B cell (primary cell): ENCODE measurements at places on chromosomes 5 and 9.
A peak's percentile ranks its signal among the peaks of the same experiment; 100 is the strongest.

- DNase-seq: no peak
Observed at GRCh38 chr5:94228791-94229190, 389.6 kb downstream of the KIAA0825 start.

DNA sequence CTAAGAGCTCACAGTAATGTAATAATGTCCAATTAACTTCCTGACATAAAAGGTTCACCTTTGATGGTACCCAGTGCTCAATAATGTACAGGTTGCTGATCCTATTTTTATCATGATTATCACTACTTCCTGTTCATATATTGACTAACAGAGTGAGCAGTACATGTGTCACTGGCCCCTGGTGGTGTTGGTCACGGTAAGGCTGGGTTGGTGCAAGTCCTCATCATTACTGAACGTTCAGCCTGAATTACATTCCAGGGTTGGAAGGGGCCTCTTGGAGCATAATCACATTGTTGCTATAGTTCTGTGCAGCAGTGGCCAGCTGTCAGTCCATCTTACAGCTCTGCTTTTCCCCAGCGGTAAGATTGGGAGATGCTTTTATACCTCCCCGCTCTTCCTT is 24.2 kb upstream of the CKMT2 start:
- no peak for DNase-seq

DNA sequence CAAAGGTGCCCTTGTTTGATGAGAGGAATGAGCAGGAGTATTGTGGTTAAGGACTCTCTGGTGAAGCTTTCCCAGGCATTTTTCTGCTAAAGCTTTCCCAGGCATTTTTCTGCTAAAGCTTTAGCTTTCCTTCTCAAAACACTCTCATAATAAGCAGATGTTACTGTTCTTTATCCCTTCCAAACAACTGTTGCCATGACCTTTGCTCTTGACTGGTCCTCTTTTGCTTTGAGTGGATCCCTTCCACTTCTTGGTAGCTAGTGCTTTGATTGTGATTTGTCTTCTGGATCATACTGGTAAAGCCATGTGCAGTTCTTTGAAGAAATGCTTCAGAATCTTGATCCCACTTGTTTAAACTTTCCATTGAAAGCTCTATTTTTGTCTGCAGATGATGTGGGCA is 85.8 kb downstream of the GPBP1 start:
- DNase-seq: no peak

- no peak for DNase-seq
Observed at GRCh38 chr5:153490118-153491037, at the start of gene GRIA1. Gene GRIA1, plus strand, starts transcription at chr5:153490670.

DNA sequence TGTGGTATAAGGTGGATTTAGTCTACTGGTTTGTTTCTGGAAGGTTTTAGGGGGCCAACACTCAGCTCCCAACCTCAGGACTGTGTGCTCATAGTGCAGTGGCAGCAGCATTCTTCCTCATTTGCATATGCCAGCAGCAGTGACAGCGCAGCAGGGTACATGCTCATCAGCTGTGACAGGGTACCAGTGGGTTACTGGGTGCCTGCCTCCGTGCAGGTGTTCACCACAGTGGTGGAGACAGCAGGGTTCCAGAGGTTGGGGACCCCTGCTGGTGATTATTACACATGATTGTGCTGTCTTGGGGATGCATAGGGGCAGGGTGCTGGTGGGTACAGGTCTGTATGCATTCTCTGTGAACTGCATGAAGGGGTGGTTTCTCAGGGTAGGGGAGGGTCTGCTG is 45.5 kb upstream of the IFNE start:
- DNase-seq: peak; percentile 24
